ENCODE measurements at places on chromosomes 13 and 19. TPM values are rescaled to one million over a fixed set of nuclear protein-coding genes. Genes with fewer than 3 reads are reported as not detected.
A peak's percentile ranks its signal among the peaks of the same experiment; 100 is the strongest.

DNA sequence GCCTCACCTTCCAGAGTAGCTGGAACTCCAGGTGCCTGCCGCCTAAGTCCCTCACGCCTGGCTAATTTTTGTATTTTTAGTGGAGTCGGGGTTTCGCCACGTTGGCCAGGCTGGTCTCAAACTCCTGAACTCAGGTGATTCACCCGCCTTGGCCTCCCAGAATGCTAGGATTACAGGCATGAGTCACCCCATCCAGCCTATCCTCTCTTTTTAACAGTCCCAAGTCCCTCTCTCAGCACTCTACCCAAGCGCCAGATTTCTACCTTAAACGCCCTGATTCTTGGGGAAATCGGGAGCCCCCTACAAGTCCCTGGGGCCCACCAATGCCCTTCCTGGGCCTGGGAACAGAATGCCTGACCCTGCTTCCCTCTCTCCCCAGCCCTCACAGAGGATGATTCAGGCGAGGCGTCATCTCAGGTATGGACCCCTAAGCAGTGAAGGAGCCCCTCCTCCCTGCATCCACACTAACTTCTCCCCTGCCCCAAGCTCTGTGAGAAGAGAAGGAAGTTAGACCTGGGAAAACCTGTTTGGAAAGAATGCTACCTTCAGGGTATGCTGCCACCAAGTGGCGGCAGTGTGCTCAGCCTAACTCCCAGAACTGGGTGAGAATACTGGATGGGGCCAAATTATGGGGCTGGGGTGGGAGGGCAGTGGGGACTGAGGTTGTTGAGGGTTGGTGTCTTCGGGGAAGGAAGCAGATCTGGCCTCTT is 20.8 kb upstream of the EBI3 start:
- no peaks in the 10 kb centered on the region for H3K27me3 ChIP-seq
- H3K27ac ChIP-seq = no peak overlapping the region
- H3K4me1 ChIP-seq = no peaks in the 10 kb centered on the region
- H3K4me3 ChIP-seq = no peak overlapping the region
- no peak for DNase-seq

DNA sequence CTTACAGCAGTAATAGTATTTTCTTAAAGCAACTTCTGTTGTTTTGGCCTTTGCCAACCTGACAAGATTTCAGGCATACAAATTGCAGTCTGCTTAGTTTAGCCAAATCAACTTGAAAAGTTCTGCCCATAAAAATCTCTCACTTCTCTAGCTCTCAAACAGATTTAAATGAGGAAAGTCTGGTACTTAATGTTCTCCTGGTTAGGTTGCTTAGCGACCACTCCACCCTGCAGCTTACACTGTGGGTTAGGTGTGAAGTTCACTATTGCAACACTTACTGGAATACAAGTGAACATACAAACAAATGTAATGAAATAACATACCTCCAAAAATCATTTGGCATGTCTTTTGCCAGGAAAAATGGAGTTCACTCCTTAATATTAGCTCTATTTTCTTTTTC is 178.7 kb upstream of the PCDH9 start:
- H3K4me1 ChIP-seq = no peaks in the 10 kb centered on the region
- no peak for DNase-seq
- H3K27me3 ChIP-seq = no peaks in the 10 kb centered on the region
- H3K36me3 ChIP-seq = no peaks in the 10 kb centered on the region
- H3K27ac ChIP-seq = no peak overlapping the region
- no peak overlapping the region for H3K4me3 ChIP-seq

GRCh38 chr13:27641711-27642502 is 20.2 kb downstream of the POLR1D start:
- no peak for DNase-seq
- no peaks in the 10 kb centered on the region for H3K36me3 ChIP-seq
- peaks cover 6% of the 10 kb centered on the region for H3K4me1 ChIP-seq
- no peaks in the 10 kb centered on the region for H3K27me3 ChIP-seq

DNA sequence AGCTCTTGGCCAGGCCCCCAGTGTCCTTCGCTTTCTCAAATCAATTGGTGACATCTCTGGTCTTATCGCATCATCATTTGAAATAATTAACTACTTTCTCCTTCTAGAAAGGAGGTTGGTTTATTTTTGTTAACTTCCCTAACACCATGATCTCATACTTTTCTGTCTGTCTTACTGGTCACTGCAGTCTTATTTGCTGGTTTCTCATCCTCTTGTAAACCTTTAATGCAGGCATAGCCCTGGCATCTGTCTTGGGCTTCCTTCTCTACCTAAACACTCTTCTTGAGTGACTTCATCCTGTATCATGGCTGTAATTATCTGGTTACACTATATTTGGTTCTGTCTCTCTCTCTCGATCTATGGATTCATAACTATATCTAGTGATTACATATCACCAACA is 152.8 kb downstream of the CYSLTR2 start:
- no peaks in the 10 kb centered on the region for H3K36me3 ChIP-seq
- no peak overlapping the region for H3K27ac ChIP-seq
- no peaks in the 10 kb centered on the region for H3K4me1 ChIP-seq
- no peak for DNase-seq
- H3K4me3 ChIP-seq = no peak overlapping the region
- H3K27me3 ChIP-seq = no peaks in the 10 kb centered on the region

- DNase-seq = no peak
- no peak overlapping the region for H3K4me3 ChIP-seq
- no peaks in the 10 kb centered on the region for H3K27me3 ChIP-seq
- no peaks in the 10 kb centered on the region for H3K4me1 ChIP-seq
These were observed 1341.2 kb upstream of the SPRY2 start for GRCh38 chr13:81682081-81682630.

DNA sequence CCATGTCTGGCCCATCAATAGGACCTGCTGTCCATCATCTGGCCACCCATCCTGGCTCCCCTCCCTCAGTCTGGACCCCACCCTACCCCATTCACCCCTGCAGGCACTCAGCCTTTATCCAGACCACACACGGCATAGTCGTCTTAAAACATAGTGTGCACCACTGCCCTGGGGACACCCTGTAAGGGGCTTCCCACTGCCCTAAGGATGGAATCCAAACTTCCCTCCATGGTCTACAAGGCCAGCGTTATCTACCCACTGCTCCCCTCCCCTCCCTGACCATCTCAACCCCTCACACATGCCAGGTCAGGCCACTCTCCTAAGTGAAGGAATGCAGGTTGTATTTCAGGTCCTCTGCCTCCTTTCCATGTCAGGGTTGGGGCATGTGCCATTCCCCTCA is 352.7 kb upstream of the ZNF507 start:
- H3K27ac ChIP-seq = no peak overlapping the region
- no peaks in the 10 kb centered on the region for H3K4me1 ChIP-seq
- H3K27me3 ChIP-seq = no peaks in the 10 kb centered on the region
- DNase-seq = no peak
- H3K36me3 ChIP-seq = no peaks in the 10 kb centered on the region
- H3K4me3 ChIP-seq = no peak overlapping the region

- H3K27me3 ChIP-seq = no peaks in the 10 kb centered on the region
- H3K4me3 ChIP-seq = no peak overlapping the region
- H3K27ac ChIP-seq = no peak overlapping the region
- H3K36me3 ChIP-seq = no peaks in the 10 kb centered on the region
- peaks cover 4% of the 10 kb centered on the region for H3K4me1 ChIP-seq
These were observed 429.3 kb downstream of the DIAPH3 start for GRCh38 chr13:59734393-59734792.

GRCh38 chr19:9796113-9796773 is 22.6 kb downstream of the FBXL12 start:
- H3K27me3 ChIP-seq = no peaks in the 10 kb centered on the region
- no peaks in the 10 kb centered on the region for H3K4me1 ChIP-seq
- DNase-seq = peak; percentile 51
- H3K27ac ChIP-seq = peak overlapping the region; percentile 19

FCER2 gene
- not detected for total RNA-seq

DNA sequence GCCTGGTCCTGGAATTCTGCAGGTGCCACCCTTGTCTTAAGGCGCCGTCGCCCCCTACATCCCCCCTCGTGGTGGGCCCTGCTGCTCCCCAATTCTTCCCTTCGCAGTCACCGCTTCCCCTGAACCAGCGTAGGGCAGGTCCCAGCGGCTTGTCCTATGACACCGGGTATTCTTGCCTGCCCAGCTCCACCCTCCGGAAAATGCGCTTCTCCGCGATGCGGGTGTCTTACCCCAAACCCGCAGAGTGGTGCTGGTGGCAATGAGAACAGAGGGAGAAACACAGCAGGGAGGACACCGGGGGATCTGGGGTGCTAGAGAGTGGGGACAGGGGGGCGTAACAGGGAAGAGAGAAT is 9.0 kb downstream of the ZNF808 start:
- H3K27ac ChIP-seq = peak overlapping the region; percentile 77
- peaks cover 8% of the 10 kb centered on the region for H3K4me1 ChIP-seq
- H3K27me3 ChIP-seq = no peaks in the 10 kb centered on the region
- peak overlapping the region; percentile 58 for H3K4me3 ChIP-seq

GRCh38 chr19:1259206-1259875 is 9.8 kb upstream of the CIRBP start:
- H3K4me3 ChIP-seq = peak overlapping the region; percentile 13
- peaks cover 33% of the 10 kb centered on the region for H3K4me1 ChIP-seq
- no peak for DNase-seq
- peaks cover 40% of the 10 kb centered on the region for H3K36me3 ChIP-seq
- no peaks in the 10 kb centered on the region for H3K27me3 ChIP-seq

- no peak overlapping the region for H3K27ac ChIP-seq
- H3K36me3 ChIP-seq = no peaks in the 10 kb centered on the region
- no peaks in the 10 kb centered on the region for H3K27me3 ChIP-seq
- H3K4me1 ChIP-seq = peaks cover 14% of the 10 kb centered on the region
- no peak for DNase-seq
These were observed 195.5 kb downstream of the RGCC start for GRCh38 chr13:41652735-41653361.

DNA sequence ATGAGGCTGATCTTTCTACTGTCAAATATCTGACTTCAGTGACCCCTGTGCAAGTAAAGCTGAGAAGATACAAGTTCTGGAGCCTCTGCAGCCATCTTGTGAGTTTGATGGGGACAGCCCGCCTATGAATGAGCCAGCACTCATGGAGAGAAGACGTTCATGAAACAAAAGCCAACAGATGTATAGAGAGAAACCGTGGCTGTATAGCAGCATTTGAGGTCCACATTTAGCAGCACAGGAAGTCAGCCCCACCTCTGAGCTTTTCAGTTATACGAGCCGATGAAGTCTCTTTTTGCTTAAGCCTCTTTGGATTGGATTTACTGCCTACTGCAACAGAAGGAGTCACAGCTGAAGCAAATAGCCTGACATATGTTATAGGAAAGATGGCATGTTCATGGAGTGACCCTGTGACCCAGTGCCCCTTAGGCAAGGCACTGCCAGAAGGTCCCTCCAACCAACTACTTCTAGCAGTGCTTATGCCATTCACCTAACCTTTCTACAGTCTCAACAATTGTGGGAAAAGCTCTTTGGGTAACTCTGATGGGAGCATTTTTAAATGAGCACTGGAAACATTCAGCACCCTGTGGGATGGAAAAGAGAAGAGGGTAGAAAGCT is 3.5 kb upstream of the DLEU7 start:
- no peak overlapping the region for H3K27ac ChIP-seq
- H3K4me3 ChIP-seq = no peak overlapping the region
- no peak for DNase-seq
- no peaks in the 10 kb centered on the region for H3K27me3 ChIP-seq
- H3K36me3 ChIP-seq = no peaks in the 10 kb centered on the region
- H3K4me1 ChIP-seq = peaks cover 6% of the 10 kb centered on the region

OVOL3 gene
- total RNA-seq = not detected

GRCh38 chr13:106118050-106118449 is 417.4 kb downstream of the EFNB2 start:
- DNase-seq = no peak
- no peak overlapping the region for H3K4me3 ChIP-seq
- H3K27me3 ChIP-seq = no peaks in the 10 kb centered on the region
- no peaks in the 10 kb centered on the region for H3K36me3 ChIP-seq
- no peaks in the 10 kb centered on the region for H3K4me1 ChIP-seq

- H3K36me3 ChIP-seq = peaks cover 28% of the 10 kb centered on the region
- no peaks in the 10 kb centered on the region for H3K27me3 ChIP-seq
- H3K27ac ChIP-seq = no peak overlapping the region
- no peak overlapping the region for H3K4me3 ChIP-seq
- DNase-seq = no peak
These were observed 24.4 kb upstream of the LDLR start for GRCh38 chr19:11064831-11065303.

DNA sequence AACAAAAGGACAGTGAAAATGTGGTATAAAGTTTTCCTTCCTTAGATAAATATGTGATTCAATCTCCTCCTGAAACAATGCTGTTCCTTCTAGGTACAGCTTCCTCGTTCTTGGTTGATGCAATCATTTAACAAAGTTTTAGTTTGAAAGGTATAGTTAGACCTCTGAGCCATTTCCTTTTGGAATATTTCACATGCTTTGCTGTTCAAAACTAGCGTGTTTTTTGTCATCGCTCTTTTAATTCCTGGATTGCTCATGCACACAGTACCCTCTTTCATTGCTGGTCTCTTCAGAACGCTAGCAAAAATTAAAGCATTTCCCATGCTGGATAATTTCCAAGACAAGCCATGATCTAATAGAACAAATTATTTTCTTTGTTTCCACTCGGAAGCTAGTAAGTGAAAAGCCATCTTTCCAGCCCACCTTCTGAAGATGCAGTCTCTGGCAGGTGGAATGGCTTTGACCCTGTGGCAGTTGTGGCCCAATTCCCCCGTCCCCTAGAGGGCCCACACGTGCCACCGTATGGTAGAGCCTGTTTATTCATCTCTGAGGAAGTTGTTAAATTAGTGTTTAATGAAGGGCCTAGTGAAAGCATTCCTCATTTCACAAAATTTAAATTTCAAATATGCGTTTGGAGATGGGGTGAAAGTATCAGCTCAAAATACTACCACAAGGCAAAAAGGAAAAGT is 1040.6 kb upstream of the SLC10A2 start:
- DNase-seq = no peak
- H3K27ac ChIP-seq = no peak overlapping the region
- H3K27me3 ChIP-seq = no peaks in the 10 kb centered on the region

GRCh38 chr13:108828086-108828815 is 198.8 kb downstream of the MYO16 start:
- no peak overlapping the region for H3K27ac ChIP-seq
- H3K4me1 ChIP-seq = no peaks in the 10 kb centered on the region
- no peaks in the 10 kb centered on the region for H3K27me3 ChIP-seq
- H3K4me3 ChIP-seq = no peak overlapping the region

DNA sequence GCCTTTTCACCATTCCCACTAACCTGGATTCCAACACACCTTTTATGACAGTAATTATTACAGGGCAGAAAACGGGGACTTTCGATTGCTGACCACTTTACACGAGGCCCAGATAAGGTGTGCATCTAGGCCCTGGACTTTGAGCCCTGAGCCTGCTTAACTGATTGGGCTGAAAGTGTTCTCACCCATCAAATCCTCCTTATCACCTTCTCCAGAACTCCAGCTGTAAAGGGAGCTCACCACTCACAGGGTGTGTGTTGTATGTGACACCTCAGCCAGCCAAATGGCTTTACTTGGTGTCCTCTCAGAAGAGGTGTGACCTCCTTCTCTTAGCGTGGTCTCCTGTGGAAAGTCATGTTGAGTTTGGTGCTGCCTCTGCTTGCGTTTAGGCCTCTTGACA is 36.5 kb downstream of the SIPA1L3 start:
- H3K4me1 ChIP-seq = no peaks in the 10 kb centered on the region
- no peaks in the 10 kb centered on the region for H3K27me3 ChIP-seq
- no peak overlapping the region for H3K27ac ChIP-seq
- H3K36me3 ChIP-seq = no peaks in the 10 kb centered on the region

PRR20B gene
- total RNA-seq = not detected

VSIG10L gene
- 1.4 TPM for total RNA-seq

ADGRE2 gene
- total RNA-seq = 0.21 TPM

GRCh38 chr13:99563404-99563803 is 62.1 kb downstream of the TM9SF2 start:
- no peaks in the 10 kb centered on the region for H3K27me3 ChIP-seq
- no peak overlapping the region for H3K4me3 ChIP-seq
- H3K27ac ChIP-seq = no peak overlapping the region
- no peaks in the 10 kb centered on the region for H3K4me1 ChIP-seq
- no peak for DNase-seq

Data from ascending aorta (tissue), 2 donors.